ENCODE measurements at places on chromosomes 7 and 10. TPM values are rescaled to one million over a fixed set of nuclear protein-coding genes. Genes with fewer than 3 reads are reported as not detected.

AGBL3 gene
- 0.38 TPM for total RNA-seq

RADIL gene
- not detected for total RNA-seq

CCAR1 gene
- 41.8 TPM for total RNA-seq

LIPN gene
- 2.2 TPM for total RNA-seq

EVX1 gene
- not detected for total RNA-seq

UMAD1 gene
- 7.6 TPM for total RNA-seq

NODAL gene
- not detected for total RNA-seq

TRPV5 gene
- total RNA-seq, result not detected

KCP gene
- total RNA-seq, result 0.47 TPM

AKR1D1 gene
- not detected for total RNA-seq

ADIRF gene
- total RNA-seq, result 23.8 TPM

GRM3 gene
- not detected for total RNA-seq

ARHGEF5 gene
- 29.2 TPM for total RNA-seq

PPP1R9A gene
- 0.04 TPM for total RNA-seq

PAPSS2 gene
- 11.4 TPM for total RNA-seq

SKIDA1 gene
- 0.57 TPM for total RNA-seq

ZNF425 gene
- 4.8 TPM for total RNA-seq

GALNT11 gene
- 53.3 TPM for total RNA-seq

FAM25G gene
- 10.0 TPM for total RNA-seq

AKR1C2 gene
- 377 TPM for total RNA-seq

METTL2B gene
- total RNA-seq, result 23.7 TPM

CLEC5A gene
- total RNA-seq, result 0.47 TPM

MNX1 gene
- not detected for total RNA-seq

CLDN12 gene
- 13.0 TPM for total RNA-seq

SLC39A12 gene
- total RNA-seq, result not detected

CRHR2 gene
- not detected for total RNA-seq

HOXA9 gene
- total RNA-seq, result not detected

SLC13A4 gene
- 1.9 TPM for total RNA-seq

H2BK1 gene
- not detected for total RNA-seq

NUPR2 gene
- not detected for total RNA-seq

GFRA1 gene
- total RNA-seq, result 79.9 TPM

FAM20C gene
- total RNA-seq, result 16.0 TPM

C10orf71 gene
- not detected for total RNA-seq

CNTNAP2 gene
- 1.1 TPM for total RNA-seq

GBX1 gene
- not detected for total RNA-seq

COL17A1 gene
- total RNA-seq, result 183 TPM

EPHA1 gene
- 132 TPM for total RNA-seq

CAMK2B gene
- 0.76 TPM for total RNA-seq

SPACDR gene
- total RNA-seq, result not detected

MEIG1 gene
- 0.79 TPM for total RNA-seq

EPHB6 gene
- 15.2 TPM for total RNA-seq

PARG gene
- total RNA-seq, result 15.4 TPM

ADCY1 gene
- 0.34 TPM for total RNA-seq

TPK1 gene
- 2.9 TPM for total RNA-seq

PTF1A gene
- total RNA-seq, result not detected

FKBP6 gene
- total RNA-seq, result not detected

LBX1 gene
- not detected for total RNA-seq

CNOT4 gene
- total RNA-seq, result 13.7 TPM

TACC2 gene
- 46.5 TPM for total RNA-seq

EGR2 gene
- under 0.01 TPM for total RNA-seq

LRRC17 gene
- total RNA-seq, result 0.26 TPM

DRGX gene
- total RNA-seq, result not detected

CYP3A4 gene
- total RNA-seq, result not detected

CYP3A7 gene
- not detected for total RNA-seq

SPDYE11 gene
- not detected for total RNA-seq

SFRP4 gene
- 0.21 TPM for total RNA-seq

INPP5A gene
- total RNA-seq, result 16.9 TPM

EPDR1 gene
- total RNA-seq, result 1.4 TPM

BAIAP2L1 gene
- 29.3 TPM for total RNA-seq
